A549 treated with CpdA at 1 μM for 4 hours (cell line): ENCODE measurements at places on chromosomes 4 and X. TPM values are rescaled to one million over a fixed set of nuclear protein-coding genes. Genes with fewer than 3 reads are reported as not detected.

Gene MAP7D2
- total RNA-seq, result 5.0 to 6.6 TPM (median 5.6 TPM) in 5 replicates

Gene ARHGEF6
- total RNA-seq, result 0.09 to 0.16 TPM (median 0.14 TPM) in 5 replicates

Gene CSN1S1
- total RNA-seq, result not detected in 5 replicates

Gene LRP2BP
- total RNA-seq, result 0.08 to 0.21 TPM (median 0.14 TPM) in 5 replicates

Gene WDFY3
- 7.9 to 11.7 TPM (median 9.2 TPM) in 5 replicates for total RNA-seq

Gene OCIAD2
- total RNA-seq, result 112 to 179 TPM (median 129 TPM) in 5 replicates

Gene UBA6
- 12.1 to 21.5 TPM (median 20.3 TPM) in 5 replicates for total RNA-seq

Gene MAGEA2B
- total RNA-seq, result not detected in 5 replicates

Gene MGAT4D
- not detected in 5 replicates for total RNA-seq

Gene MAB21L2
- not detected in 5 replicates for total RNA-seq
